ENCODE measurements at places on chromosomes 7 and 10.

GRCh38 chr10:78382772-78383171, 349.1 kb downstream of the RPS24 start:
- no peak for DNase-seq

- DNase-seq = no peak
These were observed 1037.1 kb downstream of the GATA3 start for GRCh38 chr10:9091530-9092093.

- no peak for DNase-seq
These were observed at the start of gene MCMBP for GRCh38 chr10:119872610-119872859. TSS of gene MCMBP (minus strand) at chr10:119872843. CDS start at chr10:119872584, 259 bp downstream.

- DNase-seq = no peak
These were observed 615 bp upstream of the CNTNAP2 start for GRCh38 chr7:146115851-146116520.

GRCh38 chr7:36487756-36488336, 98.2 kb downstream of the ANLN start:
- peak; percentile 8 for DNase-seq

DNA sequence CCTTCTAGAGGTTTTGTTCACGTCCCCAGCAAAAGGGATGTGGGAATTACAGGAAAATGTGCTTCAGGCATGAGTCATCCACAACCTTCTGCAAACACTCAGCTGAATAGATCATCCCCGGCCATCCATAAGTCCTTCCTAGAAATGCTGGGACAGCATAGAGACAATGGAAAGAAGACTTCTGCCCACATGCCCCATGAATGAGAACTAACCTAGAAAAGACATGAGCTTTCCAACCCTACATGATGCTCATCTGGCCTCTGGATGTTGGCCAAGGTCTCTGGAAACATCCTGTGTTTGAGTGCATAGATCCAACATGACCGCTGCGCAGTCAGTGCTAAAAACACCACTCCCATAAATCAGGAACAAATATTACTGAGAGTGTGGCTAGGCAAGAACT, 277.5 kb downstream of the PLXNA4 start:
- DNase-seq = no peak

DNA sequence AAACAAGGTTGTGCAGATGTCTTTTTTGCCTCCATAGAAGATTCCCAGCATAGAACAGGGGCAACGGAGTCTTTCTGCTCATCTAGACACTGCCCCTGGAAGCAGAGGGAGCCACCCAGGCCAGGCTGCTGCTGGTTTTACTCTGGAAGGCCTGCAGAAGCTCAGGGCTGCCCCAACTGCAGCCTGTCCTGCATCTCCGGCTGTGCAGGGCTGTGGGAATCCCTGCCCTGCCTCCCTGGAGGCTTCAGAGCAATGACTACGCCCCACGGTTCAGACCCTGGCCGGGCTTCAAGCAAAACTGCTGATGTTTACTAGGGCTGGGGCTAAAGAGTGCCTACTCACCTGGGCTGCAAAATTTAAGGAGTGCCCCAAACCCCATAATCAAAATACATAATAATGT, 43.9 kb downstream of the GHRHR start:
- no peak for DNase-seq

DNA sequence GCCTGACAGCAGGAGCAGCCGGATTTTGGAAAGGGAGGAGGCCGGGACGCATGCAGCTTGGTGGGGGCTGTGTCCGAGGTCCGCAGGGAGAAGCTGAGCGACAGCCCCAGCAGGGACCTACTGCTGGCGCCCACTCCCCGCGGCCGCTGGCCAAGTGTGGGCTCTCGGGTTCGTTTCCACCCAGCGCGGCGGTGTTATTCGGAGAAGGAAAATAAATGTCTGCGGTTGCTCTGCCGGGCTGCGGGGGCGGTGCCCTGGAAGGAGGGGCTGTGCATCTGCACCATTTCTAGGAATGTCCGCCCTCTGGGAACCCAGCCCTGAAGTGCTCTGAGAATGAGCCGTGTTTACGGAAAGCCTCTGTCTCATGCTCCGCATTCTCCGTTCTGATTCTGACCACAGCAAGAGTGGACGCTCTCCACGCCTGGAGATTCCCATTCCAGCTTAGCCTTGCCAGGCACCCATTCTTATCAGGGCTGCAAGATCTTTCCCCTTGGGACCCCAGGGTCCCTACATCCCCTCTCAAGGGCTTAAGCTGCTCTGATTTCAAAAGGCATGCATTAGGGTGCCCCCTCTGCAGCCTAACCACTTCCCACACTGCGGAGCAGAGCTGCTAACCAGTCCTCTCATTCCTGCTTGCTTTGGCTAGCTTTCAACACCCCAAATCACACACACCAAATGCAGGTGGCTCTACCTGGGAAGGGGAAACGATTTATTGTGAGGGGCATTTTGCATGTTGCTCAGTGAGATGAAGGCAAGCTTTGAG, 256.6 kb upstream of the GLI3 start:
- DNase-seq = peak; percentile 55

DNA sequence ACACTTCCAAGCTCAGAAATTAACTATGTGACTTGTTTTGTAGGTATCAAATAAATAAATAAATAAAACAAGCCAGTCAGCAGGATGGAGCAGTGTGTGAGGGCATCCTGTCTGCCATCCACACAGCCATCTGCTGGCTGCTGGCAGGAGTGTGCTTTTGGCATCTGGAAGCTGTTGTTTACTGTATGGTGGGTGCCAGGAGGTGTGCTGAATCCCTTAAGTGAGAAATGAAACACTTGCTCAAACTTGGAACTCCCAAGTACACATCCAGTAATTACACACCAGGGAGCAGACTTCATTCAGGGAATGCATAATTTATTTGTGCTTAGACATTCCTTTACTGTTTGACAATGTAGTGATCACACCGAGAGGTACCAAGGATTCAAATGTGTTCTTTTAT, 16.9 kb upstream of the TAX1BP1 start:
- no peak for DNase-seq

DNA sequence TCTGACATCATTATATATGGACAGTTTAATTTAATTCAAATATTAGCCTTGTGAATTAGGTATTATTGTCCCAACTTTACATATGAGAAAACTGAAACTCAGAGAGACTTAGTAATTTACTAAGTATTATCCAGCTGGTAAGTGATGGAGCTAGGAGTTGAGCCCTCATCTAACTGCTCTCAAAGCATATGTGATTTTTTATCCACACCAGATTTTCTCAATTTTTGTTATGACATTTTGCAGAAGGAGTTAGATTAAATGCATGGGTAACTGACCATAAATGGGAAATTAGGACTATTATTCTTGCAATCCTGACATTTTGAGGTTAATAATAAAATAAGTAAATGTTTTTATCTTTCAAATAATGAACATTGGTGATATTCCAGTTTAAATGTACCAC, 778.3 kb upstream of the SORCS1 start:
- DNase-seq = no peak

DNA sequence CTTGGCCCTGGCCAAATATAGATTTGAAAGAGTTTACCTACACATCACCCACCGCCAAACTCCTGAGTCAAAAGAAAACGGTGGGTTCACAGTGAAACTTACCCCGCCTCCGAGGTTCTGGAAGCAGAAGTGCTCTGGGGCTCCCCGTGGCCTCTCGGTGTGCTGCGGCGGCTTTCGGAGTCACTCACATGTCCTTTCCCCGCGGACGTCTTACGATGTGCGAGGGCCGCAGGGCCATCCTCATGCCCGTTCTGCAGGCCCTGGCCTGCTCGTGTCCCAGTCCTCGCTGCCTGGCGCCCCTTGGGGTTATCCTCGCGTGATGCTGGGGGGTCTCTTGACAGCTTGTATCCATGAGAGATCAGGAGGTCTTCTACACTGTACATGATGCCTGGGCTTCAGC, 12.0 kb downstream of the JCAD start:
- no peak for DNase-seq

- no peak for DNase-seq
These were observed 6.2 kb downstream of the PAXIP1 start for GRCh38 chr7:154996756-154997155.

GRCh38 chr10:13528123-13528874, 515 bp downstream of the BEND7 start:
- DNase-seq = no peak

DNA sequence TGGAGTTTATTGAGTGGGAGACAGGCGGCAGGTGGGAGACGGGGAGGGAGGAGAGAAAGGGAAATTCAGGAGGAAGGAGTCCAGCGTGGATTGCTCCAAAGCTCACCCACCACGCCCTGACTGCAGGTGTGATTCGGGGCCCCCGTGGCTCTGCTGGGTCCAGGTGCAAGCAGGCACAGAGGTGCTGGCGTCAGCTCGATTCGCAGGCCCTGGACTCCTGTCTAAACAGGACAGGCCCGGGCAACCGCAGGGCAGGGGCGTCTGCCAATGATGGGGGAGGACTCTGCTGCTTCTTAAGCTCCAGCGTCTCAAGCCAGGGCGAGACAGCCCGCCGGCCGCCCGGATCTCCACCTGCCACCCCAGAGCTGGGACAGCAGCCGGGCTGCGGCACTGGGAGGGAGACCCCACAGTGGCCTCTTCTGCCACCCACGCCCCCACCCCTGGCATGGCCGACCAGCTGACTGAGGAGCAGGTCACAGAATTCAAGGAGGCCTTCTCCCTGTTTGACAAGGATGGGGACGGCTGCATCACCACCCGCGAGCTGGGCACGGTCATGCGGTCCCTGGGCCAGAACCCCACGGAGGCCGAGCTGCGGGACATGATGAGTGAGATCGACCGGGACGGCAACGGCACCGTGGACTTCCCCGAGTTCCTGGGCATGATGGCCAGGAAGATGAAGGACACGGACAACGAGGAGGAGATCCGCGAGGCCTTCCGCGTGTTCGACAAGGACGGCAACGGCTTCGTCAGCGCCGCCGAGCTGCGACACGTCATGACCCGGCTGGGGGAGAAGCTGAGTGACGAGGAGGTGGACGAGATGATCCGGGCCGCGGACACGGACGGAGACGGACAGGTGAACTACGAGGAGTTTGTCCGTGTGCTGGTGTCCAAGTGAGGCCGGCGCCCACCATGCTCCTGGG, at the start of gene CALML3:
TSS of gene CALML3 (plus strand) at position 321 of the 920 bp plus-strand sequence. CDS start at position 446, 125 bp downstream.
- no peak for DNase-seq

DNA sequence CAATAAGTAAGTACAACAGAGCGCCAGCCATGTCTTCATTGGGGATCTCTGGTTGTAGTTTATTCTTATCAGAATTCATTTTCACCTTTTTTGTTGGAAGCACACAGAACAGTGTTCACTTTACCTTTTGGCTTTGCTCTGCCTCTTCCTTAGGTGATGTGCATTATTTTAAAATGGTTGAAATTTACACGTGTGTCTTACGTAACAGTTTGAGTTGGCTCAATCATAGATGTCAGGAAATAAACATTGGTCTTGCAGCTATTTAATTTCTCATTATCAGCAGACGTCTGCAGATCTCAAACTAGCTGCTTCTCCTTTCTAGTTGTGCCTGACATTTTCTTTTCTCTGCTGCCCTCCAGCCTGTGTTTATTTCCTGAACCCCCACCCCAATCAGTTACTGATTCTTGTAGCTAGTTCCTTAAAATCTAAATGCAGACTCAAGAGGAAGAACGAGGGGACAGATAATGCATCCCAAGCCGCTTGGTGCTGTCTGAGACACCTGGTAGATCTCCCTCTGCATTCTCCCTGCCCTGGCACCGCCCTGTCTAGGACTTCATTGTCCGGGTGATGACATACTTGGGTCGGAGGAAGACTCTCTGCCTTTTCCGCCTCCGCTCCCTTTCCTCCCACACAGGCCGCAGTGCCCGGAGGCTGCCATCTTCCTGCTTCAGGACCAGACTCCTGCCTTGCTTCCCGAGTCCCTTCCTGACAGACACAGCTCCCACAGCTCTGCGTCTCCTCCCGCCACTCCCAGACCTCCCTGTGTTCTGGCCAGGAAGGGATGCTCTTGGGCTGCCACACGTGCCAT, 108.2 kb downstream of the ANKRD61 start:
- no peak for DNase-seq

DNA sequence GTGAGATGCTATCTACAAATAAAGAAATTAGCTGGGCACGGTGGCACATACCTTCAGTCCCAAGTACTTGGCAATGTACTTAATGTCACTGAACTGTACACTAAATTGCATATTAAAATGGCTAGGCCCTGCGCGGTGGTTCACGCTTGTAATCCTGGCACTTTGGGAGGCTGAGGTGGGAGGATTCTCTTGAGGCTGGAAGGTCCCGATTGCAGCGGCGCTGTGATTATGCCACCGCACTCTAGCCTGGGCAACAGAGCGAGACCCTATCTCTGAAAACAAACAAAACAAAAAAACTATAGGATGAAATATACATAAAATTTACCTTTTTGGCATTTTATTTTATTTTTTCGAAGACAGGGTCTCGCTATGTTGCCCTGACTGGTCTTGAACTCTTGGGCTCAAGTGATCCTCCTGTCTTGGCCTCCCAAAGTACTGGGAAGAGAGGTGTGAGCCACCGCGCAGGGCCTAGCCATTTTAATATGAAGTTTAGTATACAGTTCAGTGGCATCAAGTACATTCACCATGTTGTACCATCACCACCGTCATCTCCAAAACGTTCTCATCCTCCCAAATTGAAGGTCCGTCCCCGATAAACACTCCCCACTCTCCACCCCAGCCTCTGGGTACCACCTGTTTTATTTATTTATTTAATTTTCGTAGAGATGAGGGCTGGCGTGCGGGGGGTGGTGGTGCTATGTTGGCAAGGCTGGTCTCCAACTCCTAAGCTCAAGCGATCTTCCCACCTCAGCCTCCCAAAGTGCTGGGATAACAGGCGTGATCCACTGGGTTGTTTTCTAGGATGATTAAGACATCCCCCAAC, 1.3 kb upstream of the EIF3B start:
- DNase-seq = no peak

- no peak for DNase-seq
These were observed 226.5 kb downstream of the PRKG1 start for GRCh38 chr10:51300617-51301304.

Measured in AG04450 (cell line).